ELR (cell line): ENCODE measurements at places on chromosomes 4 and X.

DNA sequence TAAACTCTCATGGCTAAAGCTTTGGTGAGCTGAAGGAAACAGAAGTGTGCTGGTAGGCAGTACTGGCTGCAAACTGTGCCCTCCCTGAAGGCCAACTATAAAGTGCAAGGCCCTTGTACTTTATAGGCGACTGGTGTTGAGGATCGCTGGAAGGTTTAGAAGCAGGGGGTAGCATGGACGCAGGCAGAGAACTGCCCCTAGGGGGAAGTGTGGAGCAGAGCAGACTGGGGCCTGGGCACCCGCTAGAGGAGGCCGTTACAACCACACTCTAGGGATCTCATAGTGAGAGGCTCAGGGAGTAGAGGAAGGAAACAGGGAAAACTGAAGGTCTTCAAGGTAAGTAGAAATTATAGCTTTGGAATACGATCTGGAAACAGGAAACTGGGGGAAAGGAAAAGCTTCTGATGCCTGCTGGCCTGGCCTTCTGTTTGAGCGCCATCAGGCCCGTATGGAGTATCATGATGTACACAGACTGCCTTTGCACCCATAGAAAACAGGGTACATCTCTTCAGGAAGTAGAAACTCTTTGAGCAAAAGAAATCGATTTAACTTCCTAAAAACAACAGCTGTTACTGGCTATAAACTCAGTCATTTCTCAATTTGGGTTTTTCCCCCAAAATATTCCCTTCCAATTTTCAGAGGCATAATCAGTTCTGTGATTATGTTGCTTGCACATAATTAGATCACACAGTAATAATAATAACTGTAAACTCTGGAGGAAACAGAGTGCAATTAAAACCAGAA, 23.9 kb upstream of the TMSB4X start:
- DNase-seq = no peak

- DNase-seq = peak; percentile 88
Observed at GRCh38 chr4:140266958-140267568, 106.4 kb upstream of the SCOC start.

GRCh38 chr4:25857851-25858400, 4.9 kb downstream of the SEL1L3 start:
- no peak for DNase-seq

DNA sequence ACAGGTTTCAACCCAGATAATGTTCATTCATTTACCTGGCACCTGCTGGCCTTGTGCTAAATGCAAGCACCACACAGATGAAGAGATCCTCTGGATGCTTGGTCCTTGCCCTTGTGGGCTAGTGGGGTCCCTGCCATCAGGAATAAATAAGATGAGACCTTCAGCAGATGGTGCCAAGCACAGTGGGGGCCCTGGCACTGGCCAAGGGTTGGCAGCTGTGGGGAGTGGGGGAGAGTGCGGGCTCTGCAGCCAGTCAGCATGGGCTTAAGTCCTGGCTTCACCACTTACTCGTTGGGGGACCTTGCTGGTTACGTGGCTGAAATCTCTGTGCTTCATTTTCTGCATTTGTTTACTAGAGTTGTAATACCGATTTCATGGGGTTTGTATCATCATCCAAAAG, 6.9 kb downstream of the LAP3 start:
- no peak for DNase-seq

DNA sequence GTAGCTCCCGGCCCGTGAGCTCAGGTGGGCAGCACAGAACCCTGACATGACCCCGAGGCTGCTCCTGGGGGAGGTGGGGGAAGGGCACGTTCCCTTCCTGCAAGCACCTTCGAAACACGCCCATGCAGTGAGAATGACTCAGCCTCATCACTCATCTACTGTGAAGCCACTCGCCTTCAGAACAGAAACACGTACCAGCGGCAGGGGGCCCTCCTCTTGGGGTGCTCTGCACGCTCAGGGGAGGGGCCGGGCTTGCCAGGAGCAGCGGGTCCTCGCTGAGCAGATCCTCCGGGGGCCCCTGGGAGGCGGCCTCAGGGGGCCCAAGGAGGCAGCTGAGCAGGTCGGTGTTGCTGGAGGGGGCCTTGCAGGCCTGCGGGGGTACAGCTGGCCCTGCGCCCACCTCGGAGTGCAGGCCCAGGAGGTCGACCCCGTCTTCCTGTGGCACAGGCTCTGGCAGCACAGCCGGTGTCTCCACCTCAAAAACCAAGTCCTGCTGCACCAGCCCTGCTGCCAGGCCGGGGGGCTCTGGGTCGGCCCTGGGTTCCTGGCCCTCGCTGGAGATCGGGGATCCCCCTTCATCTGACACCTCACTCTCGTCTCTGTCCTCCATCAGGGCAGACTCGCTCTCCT, 40.9 kb upstream of the CPLX1 start:
- peak; percentile 23 for DNase-seq

DNA sequence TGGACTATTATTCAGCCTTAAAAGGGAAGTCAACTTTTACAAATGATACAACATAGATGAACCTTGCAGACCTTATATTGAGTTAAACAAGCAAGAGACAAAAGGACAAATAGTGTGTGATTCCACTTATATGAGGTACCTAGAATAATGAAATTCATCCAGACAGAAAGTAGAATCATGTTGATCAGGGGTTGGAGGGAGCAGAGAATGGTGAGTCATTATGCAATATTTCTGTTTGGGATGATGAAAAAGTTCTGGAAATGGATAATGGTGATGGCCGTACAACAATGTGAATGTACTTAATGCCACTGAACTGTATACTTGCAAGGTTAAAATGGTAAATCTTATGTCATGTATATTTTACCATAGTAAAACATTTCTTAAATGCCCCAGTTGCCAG, 22.1 kb downstream of the KIT start:
- no peak for DNase-seq

GRCh38 chr4:73662709-73663546, 42.7 kb upstream of the RASSF6 start:
- peak; percentile 83 for DNase-seq

DNA sequence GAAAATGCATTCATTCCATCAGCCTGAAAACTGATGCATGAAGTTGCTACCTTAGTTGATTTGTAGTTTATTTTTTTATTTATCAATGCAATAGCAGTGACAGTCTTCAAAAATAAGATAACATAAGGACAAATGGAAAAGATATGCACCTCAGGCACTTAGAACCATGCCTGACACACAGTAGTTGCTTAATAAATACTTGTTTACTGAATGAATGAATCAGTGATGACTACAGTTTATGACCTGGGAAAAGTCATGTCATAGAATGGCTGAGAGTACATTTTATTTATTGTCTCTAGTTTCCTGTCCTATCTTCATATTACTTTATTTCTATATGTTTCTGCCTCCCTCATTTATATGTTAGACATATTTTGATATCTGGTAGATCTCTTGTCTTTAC, 171.8 kb downstream of the TLL1 start:
- peak; percentile 22 for DNase-seq

GRCh38 chr4:123478859-123479345, 82.3 kb downstream of the SPRY1 start:
- DNase-seq = peak; percentile 20

- no peak for DNase-seq
Observed at GRCh38 chrX:98068024-98068580, 1184.4 kb downstream of the RPA4 start.

- DNase-seq = no peak
Observed at GRCh38 chr4:10051517-10052135, 30.3 kb upstream of the SLC2A9 start.

- peak; percentile 71 for DNase-seq
Observed at GRCh38 chrX:10615931-10616774, 4.2 kb downstream of the MID1 start.

DNA sequence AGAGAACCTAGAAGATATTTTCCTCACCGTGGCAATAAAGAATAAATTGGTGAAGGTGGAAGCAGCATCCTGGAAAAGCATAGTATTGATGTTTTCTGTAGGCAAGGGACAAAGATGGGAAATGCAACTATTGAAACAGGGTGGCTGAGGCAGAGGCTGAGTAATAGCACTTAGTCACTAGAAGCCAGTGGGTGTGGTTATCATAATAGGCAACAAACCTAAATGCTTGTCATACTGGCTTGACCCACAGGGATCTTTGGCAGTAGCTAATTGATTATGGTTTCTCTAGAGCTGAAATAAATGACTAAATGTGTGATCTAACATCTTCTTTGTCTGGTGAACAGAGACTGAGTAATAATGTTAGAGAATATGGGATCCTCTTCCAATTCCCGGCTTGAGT, 353.6 kb upstream of the RPS6KA3 start:
- DNase-seq = peak; percentile 65

DNA sequence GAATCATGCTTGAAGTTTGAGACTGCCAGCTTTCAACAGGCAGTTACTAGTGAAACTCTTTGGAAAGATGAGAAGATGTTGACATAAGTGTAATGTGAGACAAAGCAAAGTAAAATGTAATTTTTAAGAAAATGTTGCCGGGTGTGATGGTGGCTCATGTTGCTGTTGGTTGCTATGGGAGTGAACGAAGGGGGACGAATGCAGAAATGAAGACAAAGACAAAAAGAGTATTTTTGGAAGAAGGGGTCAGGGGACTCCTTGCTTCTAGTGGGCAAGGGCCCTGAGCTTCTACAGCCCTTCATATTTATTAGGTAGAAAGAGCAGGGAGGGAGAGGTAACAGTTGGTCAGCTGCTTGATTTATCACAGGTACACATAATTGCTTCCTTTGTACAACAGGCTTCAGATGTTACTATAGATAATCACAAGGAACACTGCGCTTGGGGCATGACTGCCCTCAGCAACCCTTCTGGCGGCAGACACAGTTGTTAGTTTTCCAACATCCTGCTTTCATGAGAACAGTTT, 11.9 kb upstream of the UGDH start:
- DNase-seq = no peak

GRCh38 chr4:14234307-14234706, 606.8 kb upstream of the BOD1L1 start:
- DNase-seq = peak; percentile 36

DNA sequence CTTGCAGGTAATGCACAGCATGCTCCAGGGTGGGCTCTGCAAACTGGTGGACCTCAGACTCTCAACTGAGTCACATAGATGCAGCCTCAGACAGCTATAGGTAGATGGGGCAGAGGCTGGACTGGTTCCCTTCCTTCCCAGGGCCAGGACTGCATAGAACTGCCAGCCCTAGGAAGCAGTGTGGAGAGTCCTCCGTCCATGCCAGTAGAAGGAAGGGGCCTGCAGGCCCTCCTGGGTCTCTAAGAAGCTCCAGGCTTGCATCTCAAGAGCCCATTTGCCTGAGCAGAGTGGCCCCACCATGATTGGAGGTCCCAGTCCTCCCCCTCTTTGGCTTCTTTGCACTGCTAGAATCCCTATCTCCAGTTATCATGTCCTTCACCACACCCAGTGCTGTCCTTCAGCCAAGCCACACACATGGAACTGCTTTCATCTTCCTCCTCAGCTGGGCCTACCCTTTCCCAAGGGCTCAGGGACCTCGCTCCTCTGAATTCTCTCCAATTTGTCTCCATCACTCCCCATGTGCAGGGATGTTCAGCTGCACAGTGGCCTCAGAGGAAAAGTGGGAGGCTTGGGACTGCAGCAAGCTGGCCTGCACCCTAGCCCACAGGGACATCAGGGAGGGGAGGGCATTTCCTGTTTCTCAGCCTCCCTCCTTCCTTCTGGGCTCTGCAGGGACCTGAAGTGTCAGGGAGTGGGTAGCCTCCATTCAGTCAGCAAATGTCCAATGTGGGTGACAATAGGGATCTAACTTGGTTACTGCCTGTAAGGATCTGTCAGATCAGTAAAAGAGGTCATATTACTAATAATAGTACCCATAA, 146.0 kb downstream of the PJA1 start:
- no peak for DNase-seq

- DNase-seq = peak; percentile 36
Observed at GRCh38 chr4:105215609-105216313, 69.1 kb downstream of the TET2 start.

- DNase-seq = no peak
Observed at GRCh38 chr4:169948271-169948670, 77.9 kb downstream of the MFAP3L start.

GRCh38 chrX:49176421-49177326, 5.0 kb downstream of the PLP2 start:
- no peak for DNase-seq

DNA sequence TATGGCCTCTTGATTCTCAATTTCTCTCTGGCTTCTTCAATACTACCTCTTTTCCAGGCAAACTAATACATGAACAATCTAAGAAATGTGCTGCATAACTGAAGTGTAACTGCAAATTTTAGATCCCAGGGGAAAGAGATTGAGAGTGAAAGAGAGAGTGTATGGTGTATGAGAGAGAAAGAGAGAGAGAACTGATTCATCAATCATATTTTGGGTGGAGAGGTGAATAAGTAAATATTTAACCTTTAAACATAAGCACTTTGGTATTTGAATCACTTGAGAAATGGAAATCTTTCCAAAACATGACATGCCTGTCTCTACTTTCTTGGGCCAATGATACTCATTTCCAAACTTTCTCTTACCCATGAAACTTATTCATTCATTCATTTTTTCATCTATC, 147.2 kb upstream of the DIPK2B start:
- DNase-seq = peak; percentile 26

DNA sequence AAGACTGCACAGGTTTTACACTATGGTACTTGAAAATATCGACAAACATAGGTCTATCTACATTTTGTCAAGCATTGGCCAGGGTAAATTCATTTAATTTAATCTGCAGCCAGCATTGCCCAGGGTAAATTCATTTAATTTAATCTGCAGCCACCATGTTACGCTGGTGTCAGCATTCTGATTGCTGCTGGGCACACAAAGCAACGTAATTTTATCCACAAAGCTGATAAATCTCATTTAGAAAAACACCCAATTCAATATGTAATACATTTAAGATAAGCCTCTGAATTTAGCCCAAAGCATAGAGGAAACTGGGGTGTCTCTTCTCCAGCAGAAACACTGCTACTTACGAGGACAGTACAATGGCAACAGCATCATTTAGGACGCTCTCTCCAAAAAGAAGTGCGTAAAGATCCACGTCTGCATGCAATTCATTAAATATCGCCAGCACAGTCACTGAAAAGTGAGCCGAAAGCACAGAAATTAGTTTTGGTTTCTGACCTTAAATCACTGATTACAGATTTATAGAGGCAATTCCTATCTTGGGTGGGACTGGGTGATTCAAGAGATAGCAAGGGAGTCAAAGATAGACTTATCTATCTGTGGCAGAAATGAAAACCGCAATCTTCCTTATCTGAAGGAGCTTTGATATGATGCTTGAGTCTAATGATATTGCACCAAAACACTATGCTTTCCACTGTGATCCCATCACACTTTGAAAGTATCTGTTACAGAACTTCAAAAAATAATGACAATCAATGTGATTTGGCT, 88.8 kb downstream of the CHST7 start:
- no peak for DNase-seq
